ENCODE measurements at places on chromosomes 16 and 17. TPM values are rescaled to one million over a fixed set of nuclear protein-coding genes. Genes with fewer than 3 reads are reported as not detected.
A peak's percentile ranks its signal among the peaks of the same experiment; 100 is the strongest.

GRCh38 chr17:37148156-37148555, 199.4 kb downstream of the AATF start:
- DNase-seq = no peak

DNA sequence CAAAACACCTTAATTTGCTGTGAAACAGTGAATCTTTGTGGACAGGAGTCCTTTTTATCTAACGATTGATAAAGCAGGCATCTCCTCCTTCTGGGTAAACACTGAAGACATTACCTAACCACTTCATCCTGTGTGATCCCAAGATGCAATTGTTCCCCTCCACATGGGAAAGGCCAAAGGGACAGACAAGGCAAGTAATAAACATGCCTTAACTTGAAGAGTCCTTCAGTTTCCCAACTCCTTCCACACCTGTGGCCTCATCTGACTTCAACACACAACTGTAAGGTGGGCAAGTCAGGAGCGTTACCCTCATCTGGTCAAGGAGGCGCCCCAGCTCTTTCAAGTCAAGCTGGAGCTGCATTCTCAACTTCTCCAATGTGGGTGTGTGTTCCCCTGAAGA, 278.6 kb downstream of the ABCC12 start:
- DNase-seq = no peak

GRCh38 chr16:81601601-81602255, 157.1 kb downstream of the CMIP start:
- no peak for DNase-seq

- DNase-seq = no peak
These were observed 17.5 kb downstream of the CIBAR2 start for GRCh38 chr16:85094812-85095211.

RCVRN gene
- not detected for total RNA-seq

DNA sequence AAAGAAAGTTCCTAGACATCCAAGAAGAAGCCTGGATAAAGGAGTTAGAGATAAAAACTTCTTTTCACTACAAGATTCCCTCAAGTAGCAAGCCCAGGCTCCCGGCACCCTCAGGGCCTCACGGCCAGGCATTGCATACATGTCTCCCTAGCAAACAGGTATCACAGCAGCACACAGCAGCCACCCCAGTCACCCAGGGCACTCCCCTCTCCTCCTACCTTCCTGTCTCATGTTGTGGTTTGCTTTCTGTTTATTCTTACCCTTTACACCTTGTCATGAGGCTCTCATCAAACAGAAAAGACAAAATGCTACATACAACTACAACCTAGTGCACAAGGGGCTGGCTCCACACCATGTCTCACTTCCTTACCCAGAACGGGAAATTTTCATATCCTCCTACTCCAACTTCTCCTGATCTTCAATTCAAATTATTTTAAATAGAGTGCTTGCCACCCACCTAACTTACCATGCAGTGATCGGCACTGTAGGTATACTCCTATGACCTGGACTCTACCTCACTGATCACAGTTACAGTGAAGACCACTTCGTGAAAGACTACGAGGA, 42.7 kb downstream of the XPO6 start:
- DNase-seq = no peak

HOXB6 gene
- total RNA-seq = 19.8 TPM

GRCh38 chr17:78362671-78363070, 2.8 kb upstream of the SOCS3 start:
- no peak for DNase-seq

PRSS36 gene
- total RNA-seq = 0.72 TPM

GRCh38 chr16:12601290-12601900, 202.3 kb downstream of the CPPED1 start:
- DNase-seq = no peak

GRCh38 chr17:76492989-76493501, 8.2 kb downstream of the RHBDF2 start:
- DNase-seq = no peak

DNA sequence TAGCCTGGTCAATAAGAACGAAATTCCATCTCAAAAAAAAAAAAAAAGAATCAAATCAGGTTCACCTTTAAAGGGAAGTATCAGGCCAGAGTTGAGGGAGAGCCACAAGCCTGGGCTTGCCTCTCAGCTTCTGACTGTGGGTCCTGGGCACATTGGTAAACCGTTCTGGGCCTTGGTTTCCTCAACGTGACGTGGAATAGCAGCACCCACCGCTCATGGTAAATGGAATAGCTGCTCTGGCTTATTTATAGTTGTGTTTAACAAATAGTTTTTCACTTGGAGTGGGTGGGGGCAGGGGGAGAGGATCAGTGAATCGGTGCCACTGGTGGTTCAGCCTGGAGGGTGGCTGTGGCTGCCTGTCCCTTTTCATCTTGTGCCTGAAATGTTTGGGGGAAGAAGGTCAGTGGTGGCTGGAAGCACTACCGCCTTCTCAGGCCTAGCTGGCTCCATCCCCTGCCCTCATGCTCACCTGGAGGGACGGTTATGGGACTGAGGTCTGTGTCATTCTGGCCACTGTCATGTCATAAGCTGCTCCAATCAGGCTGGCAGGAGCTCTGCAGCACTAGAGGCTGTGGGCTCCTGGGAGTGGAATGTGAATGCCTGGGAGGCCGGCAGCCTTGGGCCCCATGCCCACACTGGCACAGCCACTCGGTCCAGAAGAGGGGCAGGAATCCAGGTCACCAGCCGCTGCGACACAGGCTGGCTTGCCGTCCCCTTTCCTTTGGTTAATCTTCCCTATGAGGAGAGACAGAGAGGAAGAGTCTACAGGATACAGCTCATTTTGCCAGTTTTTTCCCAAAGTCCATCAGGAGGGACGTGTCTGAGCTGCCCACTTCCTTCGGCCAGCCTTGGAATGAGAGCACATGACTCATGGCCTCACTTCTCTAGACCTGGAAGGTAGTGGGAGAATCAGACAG, 27.0 kb downstream of the CCR7 start:
- DNase-seq = no peak

GRCh38 chr17:20180661-20181060, 171.5 kb downstream of the SPECC1 start:
- DNase-seq = no peak

DNA sequence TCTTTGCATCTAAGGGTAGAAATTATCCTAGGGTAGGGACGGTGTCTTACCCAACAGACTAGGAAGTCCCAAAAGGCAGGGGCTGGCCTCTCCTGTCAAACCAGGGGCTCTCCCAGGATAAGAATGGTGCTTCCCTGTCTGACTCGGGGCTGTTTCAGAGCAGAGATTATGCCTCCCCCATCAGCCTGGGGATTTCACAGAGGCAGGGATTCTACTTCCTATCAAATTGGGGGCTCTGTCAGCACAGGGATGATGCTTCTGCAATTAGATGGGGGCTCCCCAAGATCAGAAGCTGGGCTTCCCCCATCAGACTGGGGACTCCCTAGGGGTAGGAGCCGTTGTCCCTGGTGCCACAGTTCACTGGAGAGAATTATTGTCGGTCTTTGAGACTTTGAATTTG, 2.3 kb downstream of the NXPH3 start:
- no peak for DNase-seq

- peak; percentile 100 for DNase-seq
These were observed 1.4 kb upstream of the BAHCC1 start for GRCh38 chr17:81393684-81394376.

GRCh38 chr16:86529160-86529559, 18.8 kb downstream of the FOXF1 start:
- no peak for DNase-seq

DNA sequence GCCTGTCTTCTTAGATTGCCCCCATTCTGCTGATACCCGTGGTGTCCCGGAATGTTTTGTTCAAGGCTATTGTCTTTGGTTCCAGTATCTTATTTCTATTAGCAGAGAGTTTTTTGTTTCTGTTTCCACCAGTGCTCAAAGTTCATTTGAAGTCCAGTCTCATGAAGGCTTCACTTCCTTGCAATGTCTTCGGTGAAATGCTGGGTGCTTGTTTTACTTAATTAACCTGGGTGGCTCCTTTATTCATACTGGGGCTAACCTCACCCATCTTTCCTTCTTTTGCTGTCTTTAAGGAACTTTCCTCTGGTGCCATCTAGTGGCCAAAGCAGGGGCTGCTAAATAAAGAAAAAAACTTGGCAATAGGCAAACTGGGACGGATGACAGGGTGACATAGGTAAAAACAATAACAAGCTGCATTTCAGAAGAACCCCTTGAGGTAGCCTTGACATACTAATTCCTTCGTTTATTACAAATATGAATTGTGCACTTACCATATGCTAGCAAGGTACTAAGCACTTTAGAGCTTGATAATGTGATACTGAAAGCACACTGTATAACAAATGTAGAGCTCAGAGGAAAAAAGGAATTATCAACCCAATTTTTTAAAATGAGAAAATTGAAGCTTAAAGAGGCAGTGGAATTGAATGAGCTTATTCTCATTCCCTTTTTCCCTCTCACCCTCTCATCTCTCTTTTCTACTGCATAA, 2.8 kb upstream of the SMIM36 start:
- peak; percentile 86 for DNase-seq

GRCh38 chr16:50273888-50274325, 7.6 kb downstream of the ADCY7 start:
- no peak for DNase-seq

USP43 gene
- total RNA-seq = 0.34 TPM

CTRB1 gene
- total RNA-seq = not detected

DNA sequence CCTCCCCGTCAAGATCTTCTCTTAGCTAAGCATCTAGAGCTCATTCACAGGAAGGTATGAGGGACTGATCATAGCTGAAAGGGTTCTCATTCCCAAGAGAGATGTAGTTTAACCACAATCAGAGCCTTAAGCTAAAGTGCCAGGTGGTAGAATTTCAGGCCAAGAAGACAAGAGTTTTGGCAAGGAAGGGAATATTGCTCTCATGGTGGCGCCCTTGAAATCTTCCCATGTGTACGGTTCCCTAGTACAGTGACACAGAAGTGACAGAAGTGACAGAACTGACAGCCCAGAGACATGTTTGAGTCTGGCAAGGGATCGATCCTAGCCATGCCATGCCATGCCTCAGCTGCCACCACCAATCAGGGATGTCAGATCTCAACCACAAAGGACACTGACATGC, 2.5 kb downstream of the GRIN2C start:
- no peak for DNase-seq

DNA sequence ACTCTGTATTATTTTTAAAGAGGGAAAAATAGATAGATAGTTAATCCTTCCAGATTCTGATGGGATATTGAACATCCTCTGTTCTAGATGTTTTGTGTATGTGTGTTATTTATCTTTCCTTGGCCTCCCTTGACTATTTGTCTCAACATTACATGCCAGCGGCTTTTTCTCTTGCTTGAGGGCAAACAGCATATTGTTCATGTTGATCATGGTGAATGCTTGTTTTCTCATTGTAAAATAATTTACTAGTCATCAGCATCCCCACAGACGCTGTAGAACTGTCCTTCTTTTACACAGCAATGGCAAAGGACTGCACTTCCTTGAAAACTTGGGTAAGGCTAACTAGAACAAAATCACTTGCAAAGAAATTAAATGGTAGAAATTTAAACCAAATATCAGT, 1376.4 kb upstream of the GOT2 start:
- DNase-seq = no peak

GRCh38 chr17:72119873-72120641, 763 bp upstream of the SOX9 start:
- DNase-seq = peak; percentile 83

Measured in A673 (cell line).